ENCODE measurements at places on chromosomes 3 and 15.

DNA sequence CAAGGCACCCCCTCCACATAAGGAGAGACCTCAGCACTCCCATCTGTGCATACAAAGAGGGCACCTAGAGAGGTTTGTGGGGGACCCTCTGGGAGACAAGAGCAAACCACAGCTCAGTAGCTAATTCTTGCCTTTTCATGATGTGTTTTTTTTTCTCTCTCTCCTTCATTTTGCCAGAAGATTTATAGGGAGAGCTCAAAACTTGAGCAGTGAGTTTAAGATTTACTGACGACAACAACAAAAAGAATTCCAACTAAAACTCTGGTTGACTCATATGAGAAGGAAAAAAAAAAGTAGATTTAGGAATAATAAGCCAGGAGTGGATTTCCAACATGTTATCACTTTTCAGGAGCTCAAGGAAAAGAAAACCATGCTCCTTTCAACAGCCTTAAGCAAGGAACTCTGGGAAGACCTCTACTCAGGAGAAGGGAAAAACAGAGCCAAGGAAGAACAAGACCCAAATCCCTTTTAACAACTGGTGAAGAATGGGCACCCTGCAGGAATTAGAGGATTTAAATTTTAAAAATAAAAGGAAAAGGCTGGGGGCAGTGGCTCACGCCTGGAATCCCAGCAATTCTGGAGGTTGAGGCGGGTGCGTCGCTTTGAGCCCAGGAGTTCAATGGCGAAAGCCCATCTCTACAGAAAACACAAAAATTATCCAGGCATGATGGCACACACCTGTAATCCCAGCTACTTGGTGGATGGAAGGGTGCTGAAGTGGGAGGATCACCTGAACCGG is 58.2 kb upstream of the RAD18 start:
- no peak for DNase-seq

DNA sequence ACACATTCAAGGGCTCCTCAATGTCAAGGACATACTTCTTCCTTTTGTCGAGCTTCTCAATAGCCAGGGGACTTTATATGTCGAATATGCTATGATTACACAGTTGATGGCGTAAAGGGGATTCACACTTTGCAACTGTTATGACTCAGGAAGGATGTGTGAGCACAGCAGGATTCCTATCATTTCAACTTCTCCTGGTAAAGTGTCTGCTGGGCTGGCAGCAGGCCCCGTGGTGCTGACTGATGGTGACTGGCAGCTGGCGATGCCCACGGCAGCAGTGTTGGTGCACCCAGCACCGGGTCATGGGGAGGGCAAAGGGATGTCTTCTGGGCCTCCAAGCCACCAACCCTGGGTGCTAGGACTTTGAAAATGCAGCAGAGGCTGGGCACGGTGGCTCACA is 44.8 kb upstream of the GNB5 start:
- no peak for DNase-seq

DNA sequence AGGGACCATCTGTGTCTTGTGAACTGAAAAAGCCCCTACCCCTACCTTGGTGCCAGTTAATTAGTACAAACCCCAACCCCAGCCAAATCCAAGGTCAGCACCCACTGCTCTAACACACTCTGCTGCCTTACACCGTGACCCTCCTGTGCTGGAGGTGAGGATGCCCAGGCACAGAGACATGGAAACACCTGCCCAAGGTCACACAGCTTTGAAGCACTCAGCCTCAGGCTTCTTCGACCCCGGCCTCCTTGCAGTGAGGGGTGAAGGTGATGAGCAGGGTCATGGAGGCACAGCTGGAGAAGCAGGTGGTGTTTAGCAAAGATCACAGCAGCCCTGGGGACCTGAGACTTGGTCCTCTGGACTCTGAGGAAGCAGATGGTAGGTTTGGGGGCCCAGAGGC is 39.0 kb upstream of the SLC6A6 start:
- DNase-seq, result no peak

DNA sequence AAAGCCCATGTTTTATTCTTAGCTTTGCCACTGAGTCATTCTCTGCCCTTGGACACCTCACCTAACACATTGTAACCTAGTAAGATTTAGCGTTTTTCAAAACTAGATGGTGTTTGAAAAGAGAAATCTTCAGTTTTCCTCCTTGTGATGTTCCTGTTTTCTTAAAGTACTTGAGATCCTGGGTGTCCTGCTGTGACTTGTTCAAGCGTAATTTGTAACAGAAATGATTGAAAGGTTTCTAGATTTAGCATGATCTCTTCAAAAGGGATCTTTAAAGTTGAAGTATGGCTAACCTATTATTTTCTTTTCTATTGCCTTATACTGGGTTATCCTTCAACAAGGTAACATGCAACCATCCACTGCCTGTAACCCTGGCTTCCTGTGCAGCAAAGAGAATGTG is 32.6 kb upstream of the SPATA16 start:
- DNase-seq, result no peak
